Karpas-422 (cell line): ENCODE measurements at places on chromosomes 16 and 17.

DNA sequence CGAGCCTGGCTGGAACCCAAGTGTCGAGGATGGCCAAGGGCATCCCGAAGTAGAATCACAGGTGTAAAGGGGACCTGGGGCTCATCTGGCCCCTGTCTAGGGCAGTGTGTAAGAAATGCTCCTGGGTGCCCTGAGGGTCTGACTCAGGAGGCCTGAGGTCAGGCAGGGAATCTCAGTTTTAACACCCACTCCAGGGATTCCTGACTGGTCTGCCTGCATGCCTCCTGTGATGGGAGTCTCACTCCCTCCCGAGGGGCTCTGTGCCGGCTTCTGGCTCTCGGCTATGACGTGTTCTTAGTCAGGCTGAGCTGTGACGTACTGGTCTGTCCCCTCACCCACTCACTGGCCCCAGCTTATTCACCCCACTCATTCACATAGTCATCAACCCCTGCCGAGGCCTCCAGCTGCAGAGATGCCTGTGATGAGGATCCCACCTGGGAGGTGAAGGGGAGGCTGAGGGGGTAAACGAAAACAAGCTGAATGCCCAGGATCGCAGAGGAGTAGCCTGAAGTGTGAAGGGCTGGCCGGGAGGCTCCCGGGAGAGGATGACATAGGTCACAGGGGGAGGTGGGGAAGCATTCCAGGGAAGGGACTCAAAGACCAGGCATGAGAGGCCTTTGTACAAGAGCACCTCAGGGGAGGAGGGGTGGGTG, 23.8 kb downstream of the FAM83G start:
- no peak overlapping the region for H3K27ac ChIP-seq
- no peaks in the 10 kb centered on the region for H3K36me3 ChIP-seq
- H3K27me3 ChIP-seq: no peaks in the 10 kb centered on the region
- no peak overlapping the region for H3K4me3 ChIP-seq
- H3K4me1 ChIP-seq: no peaks in the 10 kb centered on the region
- no peak for DNase-seq

GRCh38 chr16:48617104-48617705, 7.2 kb upstream of the N4BP1 start:
- H3K27me3 ChIP-seq: no peaks in the 10 kb centered on the region
- peaks cover 8% of the 10 kb centered on the region for H3K4me1 ChIP-seq
- H3K27ac ChIP-seq: no peak overlapping the region
- no peak for DNase-seq
- no peaks in the 10 kb centered on the region for H3K36me3 ChIP-seq

DNA sequence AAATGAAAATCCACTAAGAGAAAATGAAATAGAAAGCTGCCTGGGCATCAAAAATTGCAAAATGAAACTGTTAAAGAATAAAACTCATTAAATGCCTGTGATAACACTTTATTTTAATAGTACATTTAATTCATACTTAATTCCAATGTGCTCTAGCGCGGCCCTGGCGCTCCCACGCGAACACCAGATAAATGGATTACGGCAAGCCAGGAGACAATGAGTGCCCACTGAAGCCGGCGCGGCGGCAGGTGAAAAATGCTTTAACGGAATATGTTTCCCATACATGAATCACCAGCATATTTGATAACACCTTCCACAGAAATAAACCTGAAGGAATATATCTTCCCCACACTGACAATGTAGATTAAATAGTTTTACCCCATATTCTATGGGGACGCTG, 245.5 kb downstream of the RBFOX3 start:
- no peak overlapping the region for H3K27ac ChIP-seq
- no peaks in the 10 kb centered on the region for H3K4me1 ChIP-seq
- no peaks in the 10 kb centered on the region for H3K36me3 ChIP-seq

- no peaks in the 10 kb centered on the region for H3K27me3 ChIP-seq
- no peak for DNase-seq
- H3K27ac ChIP-seq: no peak overlapping the region
- H3K4me1 ChIP-seq: no peaks in the 10 kb centered on the region
These were observed 12.4 kb downstream of the MMD start for GRCh38 chr17:55409030-55409800.

DNA sequence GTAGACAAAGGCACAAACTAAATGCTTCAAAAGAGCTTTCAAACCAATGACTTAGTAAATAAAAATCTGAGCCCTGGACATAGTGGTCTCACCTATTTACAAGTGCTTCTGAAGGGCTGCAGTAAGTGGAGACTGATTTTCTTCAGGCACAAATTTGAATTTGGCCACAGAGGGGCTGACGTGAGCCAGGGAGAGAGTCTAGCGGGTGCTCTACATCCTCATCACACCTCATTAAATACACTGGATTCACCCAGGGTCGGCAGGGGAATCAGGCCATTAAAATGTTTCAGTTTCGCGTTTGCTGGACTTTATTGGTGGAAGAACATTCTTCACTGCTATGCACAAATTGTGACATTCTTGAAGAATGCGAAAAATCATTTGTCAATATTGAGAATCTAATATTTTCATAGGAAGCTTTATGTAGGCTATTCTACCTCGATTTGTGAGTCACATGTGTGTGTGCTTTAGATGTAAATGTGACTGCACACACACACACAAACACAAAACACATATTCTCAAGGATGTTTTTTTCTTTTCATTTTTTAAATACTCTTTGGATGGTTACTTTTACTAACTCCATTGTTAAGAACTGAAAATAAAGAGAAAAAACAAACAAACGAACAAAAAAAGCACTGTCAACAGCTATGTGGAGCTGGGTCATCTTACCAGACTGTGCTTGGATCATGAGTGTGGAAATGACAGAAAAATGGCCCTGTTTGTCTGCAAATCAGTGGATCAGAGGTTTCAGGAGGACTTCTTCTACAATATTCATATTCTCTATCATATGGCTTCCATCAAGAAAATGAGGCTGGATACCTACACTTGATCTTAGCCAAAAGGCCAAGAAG, 58.9 kb downstream of the CDH11 start:
- no peak overlapping the region for H3K27ac ChIP-seq
- no peaks in the 10 kb centered on the region; the same call in 1 of the 2 replicates for H3K4me1 ChIP-seq
- DNase-seq: no peak
- no peaks in the 10 kb centered on the region for H3K36me3 ChIP-seq
- no peaks in the 10 kb centered on the region for H3K27me3 ChIP-seq

DNA sequence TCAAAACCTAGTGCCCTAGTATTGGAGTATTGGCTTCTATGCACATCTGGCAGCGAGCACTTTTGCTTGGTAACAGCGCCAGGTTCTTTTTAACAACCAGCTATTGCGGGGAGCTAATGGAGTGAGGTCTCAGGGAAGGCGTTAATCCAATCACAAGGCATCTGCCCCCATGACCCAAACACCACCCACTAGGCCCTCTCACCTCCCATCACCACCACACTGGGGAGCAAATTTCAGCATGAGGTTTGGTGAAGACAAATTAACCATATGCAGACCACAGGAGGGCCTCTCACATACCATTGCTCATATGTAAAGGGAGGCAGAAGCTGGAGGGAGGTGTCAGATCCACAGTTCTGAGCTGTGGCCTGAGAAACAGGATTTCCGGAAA, 893 bp upstream of the ODF4 start:
- H3K36me3 ChIP-seq: no peaks in the 10 kb centered on the region
- peaks cover 8% of the 10 kb centered on the region for H3K4me1 ChIP-seq
- no peak overlapping the region for H3K27ac ChIP-seq

GRCh38 chr16:57373117-57373947, 1.0 kb downstream of the CX3CL1 start:
- H3K36me3 ChIP-seq: no peaks in the 10 kb centered on the region
- no peak overlapping the region for H3K4me3 ChIP-seq
- H3K27me3 ChIP-seq: no peaks in the 10 kb centered on the region

DNA sequence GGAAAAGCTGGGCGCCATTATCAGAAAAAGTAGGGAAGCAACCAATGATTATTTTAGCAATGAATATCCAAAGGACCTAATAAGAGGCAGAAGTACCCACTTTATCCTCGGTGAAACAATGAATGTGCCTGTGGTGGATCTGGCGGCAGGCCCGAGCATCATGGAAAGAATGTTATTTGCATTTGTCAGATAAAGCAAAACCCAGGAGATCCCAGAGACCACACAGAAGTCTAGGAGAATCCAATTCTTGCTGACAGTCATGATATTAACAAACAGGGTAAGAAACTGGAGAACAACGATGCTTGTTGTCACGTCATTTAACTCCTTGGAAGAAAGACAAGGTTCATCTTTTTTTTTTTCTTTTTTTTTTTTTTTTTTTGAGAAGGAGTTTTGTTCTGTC, 12.0 kb upstream of the TNRC6A start:
- no peaks in the 10 kb centered on the region for H3K4me1 ChIP-seq
- H3K27ac ChIP-seq: no peak overlapping the region
- no peak overlapping the region for H3K4me3 ChIP-seq
- no peaks in the 10 kb centered on the region for H3K36me3 ChIP-seq

DNA sequence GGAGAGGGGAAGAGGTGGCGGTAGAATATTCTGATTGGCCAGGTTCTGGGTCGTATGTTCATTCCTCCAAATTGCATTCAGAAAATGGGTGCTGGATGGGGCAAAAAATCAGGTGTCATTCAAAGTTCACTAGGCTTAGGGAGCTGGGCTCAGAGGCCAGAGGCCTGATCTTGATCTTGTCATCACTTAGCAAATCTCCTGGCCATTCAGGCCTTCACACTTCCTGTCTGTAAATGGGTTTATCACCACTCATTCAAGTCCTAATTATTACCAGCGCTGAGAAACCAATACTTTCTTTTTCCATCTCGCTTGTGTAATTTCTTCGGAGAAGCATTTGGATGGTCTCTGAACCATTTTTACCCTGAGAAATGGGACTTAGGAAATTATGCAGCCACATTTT, 50.8 kb downstream of the BMERB1 start:
- no peak overlapping the region for H3K27ac ChIP-seq
- no peak for DNase-seq
- no peak overlapping the region for H3K4me3 ChIP-seq
- H3K36me3 ChIP-seq: no peaks in the 10 kb centered on the region

- H3K27ac ChIP-seq: no peak overlapping the region
- no peaks in the 10 kb centered on the region for H3K27me3 ChIP-seq
- H3K4me1 ChIP-seq: peaks cover 5% of the 10 kb centered on the region
- H3K36me3 ChIP-seq: peaks cover 46% of the 10 kb centered on the region
These were observed 21.9 kb downstream of the PMM2 start for GRCh38 chr16:8819411-8820034.
